ENCODE measurements at places on chromosomes 1 and 21.
A peak's percentile ranks its signal among the peaks of the same experiment; 100 is the strongest.

GRCh38 chr1:179229214-179230140 is at the start of gene ABL2:
ABL2 (minus strand) TSS chr1:179229677; CDS start chr1:179229397, 280 bp downstream.
- peak; percentile 20 for DNase-seq

GRCh38 chr1:980602-981395 is 1.1 kb downstream of the PERM1 start:
- DNase-seq: no peak

- DNase-seq: no peak
Observed at GRCh38 chr1:90936731-90937130, 85.1 kb downstream of the ZNF644 start.

DNA sequence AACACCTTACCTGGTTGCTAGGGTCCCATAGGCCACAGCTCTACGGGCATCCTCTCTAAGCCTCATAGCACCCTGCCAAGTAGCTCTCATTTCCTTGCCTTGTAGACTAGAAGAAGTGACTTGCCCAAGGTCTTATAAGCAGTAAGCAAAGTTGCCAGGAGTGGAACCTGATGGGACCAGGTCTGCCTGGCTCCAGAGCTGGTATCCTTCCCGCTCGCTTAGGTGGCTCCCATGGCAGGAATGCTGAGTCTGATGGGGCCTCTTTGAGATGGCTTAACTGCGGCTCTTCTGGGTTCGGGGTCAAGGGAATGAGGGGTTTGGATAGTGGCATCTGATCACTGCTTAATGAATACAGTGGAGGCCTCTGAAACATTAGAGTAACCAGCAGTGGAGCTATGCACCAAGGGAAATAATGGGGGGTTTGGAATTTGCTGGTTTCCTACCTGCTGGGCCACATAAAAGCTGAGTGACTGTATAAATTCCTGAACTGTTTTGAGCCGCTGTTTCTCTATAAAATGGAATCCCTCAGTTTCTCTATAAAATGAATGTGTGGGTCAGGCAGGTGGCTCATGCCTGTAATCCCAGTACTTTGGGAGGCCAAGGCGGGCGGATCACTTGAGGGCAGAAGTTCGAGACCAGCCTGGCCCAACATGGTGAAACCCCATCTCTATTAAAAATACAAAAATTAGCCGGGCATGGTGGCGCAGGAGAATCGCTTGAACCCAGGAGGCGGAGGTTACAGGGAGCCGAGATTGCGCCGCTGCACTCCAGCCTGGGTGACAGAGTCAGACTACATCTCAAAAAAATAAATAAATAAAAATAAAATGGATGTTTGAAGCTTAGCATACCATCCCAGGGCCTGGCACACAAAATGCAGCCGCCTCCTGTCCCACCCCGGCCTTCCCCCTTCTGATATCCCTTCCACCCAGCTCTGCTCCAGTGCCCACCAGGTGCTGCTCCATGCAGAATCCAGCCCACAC is 12.4 kb downstream of the FAM151A start:
- DNase-seq: no peak

DNA sequence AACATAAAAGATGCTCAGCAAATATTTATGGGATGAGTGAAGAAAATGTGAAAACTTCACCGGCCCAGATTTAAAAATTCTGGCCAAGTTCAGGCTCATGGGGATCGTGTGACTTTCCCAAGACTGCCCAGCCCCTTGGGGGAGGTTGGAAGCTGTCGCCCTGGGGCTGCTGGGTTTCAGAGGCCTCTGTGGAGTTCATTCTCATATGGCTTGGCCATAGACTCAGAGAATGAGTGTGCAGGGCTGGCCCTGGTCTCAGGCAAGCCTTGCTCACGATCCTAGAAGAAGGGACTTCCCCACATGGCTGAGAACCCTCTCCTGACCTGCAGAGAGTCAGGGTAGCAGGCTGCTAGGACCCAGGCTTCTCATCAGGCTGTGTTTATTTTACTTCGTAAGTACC is 24.6 kb downstream of the PADI2 start:
- DNase-seq: no peak

DNA sequence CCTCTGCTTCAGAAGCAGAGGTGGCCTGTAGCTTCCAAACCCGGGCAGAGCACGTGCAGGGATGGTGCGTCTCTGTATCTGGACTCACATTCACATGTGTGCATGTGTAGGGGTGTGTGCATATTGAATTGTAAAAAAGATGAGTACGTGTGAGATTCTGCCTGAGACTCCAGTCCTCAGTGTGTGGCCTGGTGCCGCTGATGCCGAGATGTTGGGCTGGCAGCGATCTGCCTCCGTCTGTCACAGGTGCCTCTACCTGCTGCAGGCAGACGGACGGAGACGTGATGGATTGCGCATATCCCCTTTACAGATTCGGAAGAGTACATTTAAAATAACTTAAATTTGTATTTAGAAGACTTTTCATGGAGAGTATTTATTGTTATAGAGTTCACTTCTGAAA is 53.6 kb downstream of the ADARB1 start:
- no peak for DNase-seq

- DNase-seq: no peak
Observed at GRCh38 chr1:248886237-248886895, 19.7 kb upstream of the PGBD2 start.

DNA sequence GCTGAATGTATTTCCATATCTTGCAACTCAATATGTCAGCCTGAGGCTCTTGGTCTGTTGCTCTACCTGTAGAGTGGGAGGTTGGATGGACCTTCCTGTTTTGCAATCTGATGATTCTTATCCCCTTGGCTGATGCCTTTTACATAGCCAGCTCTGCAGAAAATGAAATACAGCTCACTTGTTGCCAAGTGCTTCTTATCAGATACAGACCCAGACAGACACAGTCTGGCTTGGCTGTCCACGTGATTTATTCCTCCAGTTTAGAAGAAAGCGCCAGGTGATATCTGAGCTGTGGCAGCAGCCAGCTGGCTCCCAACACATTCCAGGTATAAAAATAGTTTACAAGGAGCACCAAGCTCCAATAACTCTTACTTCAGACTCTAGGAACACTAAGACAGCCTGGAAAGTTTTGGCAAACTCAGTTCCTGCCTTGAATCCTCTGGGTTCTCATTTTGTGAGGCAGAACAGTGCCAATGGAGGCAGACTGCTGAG is 479.2 kb upstream of the USP24 start:
- no peak for DNase-seq

DNA sequence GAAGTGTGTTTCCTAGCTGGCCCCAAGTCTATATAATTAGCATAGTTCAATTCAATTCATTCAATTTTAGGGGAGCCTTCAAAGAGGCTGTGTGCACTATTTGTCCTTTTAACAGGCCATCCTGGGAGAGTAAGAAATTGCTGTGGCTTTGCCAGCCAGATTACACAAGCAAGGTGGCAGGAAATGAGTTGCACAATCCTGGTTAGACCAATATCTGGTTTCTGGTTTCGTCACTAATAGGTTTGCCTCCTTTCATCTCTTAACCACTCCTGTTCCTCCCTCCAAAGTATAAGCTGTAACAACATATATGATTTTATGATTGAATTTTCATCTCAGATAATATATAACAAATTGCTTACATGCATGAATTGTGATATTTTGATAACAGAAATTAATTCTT is 84.1 kb upstream of the NEGR1 start:
- DNase-seq: no peak

GRCh38 chr1:26733982-26734381 is 38.2 kb downstream of the ARID1A start:
- DNase-seq: no peak

DNA sequence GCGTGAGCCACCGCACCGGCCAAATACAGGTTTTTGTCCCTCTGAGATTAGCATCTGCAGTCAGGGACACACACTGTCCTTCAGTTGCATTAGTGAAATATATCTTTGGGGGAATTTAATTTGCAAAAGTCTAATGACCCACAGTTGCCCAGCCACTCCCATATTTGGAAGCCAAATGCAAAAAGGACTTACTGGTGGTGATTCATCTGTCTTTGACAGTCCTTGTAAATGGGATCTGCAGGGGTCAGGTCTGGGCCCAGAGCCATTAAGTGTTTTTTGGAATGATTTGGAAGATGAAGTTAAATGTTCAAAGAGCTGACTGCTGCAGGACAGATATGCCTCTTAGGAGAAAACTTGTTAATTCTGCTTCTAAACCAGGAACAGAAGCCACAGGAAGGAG is 44.6 kb upstream of the DNASE2B start:
- DNase-seq: no peak

- no peak for DNase-seq
Observed at GRCh38 chr1:199279067-199279466, 640.2 kb downstream of the PTPRC start.

DNA sequence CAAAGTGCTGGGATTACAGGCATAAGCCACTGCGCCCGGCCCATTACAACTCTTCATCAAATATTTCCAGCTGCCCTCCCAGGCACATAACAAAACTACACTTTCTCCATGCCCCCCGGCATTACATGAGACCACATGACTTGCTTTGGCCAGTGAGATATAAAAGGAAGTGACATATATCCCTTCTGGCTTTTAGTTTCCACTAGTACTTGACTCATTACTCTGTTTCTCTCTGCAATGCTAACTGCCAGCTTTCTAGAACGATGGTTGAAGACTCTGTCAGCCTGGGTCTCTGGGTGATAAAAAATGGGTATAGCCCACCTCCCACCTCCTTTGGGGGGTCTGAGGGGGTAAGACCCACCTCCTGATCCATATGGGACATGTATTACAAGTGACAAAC is 24.2 kb downstream of the ABL2 start:
- DNase-seq: no peak
